ENCODE measurements at places on chromosomes 5 and 9. TPM values are rescaled to one million over a fixed set of nuclear protein-coding genes. Genes with fewer than 3 reads are reported as not detected.

Gene LURAP1L
- 40.2 TPM for total RNA-seq

Gene OTP
- total RNA-seq = not detected

Gene IL3
- total RNA-seq = 0.37 TPM

GRCh38 chr9:107190061-107190935, 92.8 kb upstream of the RAD23B start:
- DNase-seq = no peak

GRCh38 chr9:78940121-78940855, 631.5 kb upstream of the TLE4 start:
- DNase-seq = no peak

DNA sequence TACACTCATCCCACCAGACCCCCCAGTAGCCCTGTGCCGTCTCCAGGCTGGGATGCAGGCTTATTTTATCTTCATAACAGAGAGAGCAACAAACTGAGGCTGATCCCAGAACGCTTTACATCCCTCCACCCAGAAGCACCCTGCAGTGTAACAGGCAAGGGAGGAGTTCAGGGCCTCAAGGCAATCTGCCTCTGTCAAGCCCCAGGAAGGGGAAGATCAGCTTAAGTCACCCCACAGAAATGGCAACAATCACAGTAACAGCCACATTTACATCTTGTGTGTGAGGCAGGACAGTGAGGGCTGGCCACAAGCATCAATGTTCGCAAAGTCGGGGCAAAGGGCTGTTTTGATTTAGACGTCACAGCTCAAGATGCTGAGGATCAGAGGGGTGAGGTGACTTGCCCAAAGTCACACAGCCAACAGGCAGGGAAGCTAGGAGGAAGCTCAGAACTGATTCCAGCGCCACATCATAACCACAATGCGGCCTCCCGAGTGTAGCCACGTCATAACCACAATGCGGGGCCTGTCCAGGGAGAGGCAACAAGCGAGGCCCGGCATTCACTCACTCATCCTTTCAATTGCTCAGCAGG, 14.4 kb downstream of the STK10 start:
- DNase-seq = no peak

DNA sequence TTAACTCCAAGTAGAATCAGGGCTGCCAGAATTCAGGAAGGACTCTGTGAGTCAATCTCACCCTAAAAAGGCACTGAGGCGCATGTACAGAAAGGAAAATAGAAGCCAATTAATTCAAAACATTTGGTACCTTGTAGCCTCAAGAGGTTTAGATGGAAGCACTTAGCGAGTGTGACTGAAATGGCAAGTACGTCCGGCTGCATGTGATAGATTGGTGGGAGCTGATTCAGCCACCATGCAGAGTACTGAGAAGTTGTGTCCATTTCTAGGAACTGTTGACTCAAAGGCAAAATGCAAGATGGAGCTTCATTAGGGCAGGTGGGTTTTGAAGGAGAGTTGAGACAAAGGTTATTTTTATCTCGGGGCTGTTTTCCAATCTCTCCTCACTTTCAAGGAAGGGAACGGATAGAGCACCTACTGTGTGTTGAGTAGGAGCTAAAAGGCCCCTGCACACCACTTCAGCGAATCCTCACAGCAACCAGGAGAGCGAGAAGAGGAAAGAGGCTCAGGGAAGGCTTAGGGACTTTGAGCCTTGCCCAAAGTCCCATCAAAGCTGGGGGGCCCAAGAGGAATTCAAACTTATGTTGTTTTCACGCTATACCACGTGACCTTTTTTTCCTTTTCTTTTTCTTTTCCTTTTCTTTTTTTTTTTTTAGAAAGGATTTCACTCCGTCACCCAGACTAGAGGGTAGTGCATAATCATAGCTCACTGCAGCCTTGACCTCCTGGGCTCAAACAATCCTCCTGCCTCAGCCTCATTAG, 34.6 kb upstream of the CPEB4 start:
- no peak for DNase-seq
